ENCODE measurements at places on chromosomes 4 and X. TPM values are rescaled to one million over a fixed set of nuclear protein-coding genes. Genes with fewer than 3 reads are reported as not detected.

DNA sequence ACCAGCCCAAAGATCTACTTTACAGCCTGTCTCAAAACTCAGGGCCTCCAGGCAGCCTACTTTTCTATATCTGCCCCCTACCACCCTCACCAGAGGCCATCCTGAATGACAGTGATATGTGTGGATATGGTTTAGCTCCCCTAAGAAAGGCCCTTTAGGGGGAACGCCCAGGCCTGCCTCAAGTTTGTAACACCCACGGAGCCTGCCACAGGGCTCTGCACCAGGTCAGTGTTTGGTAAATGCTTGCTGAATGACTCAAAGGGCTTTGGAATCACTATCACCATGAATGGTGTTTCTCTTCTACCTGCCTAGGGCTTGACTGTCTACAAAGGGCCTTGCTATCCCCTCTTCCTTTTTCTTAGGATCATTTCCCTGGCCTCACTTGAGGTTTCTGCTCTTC is 11.3 kb upstream of the LONRF3 start:
- H3K36me3 ChIP-seq = no peaks in the 10 kb centered on the region
- H3K27ac ChIP-seq = no peak overlapping the region
- no peak for DNase-seq
- peaks cover 4% of the 10 kb centered on the region for H3K27me3 ChIP-seq
- no peak overlapping the region for H3K4me3 ChIP-seq
- no peaks in the 10 kb centered on the region for H3K4me1 ChIP-seq

The CPZ gene
- total RNA-seq = 1.1 TPM

- H3K36me3 ChIP-seq = no peaks in the 10 kb centered on the region
- DNase-seq = no peak
- no peak overlapping the region for H3K27ac ChIP-seq
- H3K27me3 ChIP-seq = peaks cover 14% of the 10 kb centered on the region
- H3K4me3 ChIP-seq = no peak overlapping the region
Measured at GRCh38 chrX:18076434-18076833, 144.3 kb downstream of the BEND2 start.

- DNase-seq = no peak
- no peaks in the 10 kb centered on the region for H3K36me3 ChIP-seq
- H3K4me3 ChIP-seq = no peak overlapping the region
- peaks cover 33% of the 10 kb centered on the region for H3K27me3 ChIP-seq
Measured at GRCh38 chrX:15563056-15563455, 37.7 kb downstream of the ACE2 start.

The STATH gene
- not detected for total RNA-seq

DNA sequence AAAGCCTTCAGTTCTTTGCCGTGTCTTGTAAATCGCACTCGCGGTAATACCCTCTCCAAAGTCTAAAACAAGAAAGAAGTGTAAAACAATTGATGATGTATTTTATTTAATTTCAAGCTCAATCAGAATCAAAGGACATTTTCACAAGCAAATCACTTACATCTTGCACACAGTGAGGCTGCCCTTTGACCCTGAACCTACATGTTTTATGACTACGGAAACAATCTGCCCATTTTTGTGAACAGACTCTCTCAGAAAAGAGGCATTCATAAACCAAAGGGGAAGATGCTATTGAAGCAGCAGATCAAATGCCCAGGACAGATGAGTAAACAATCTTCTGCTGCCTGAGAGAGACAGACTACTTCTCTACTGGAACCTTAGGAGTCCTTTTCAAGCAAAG is 76.0 kb upstream of the DDX60 start:
- H3K27me3 ChIP-seq = no peaks in the 10 kb centered on the region
- H3K4me3 ChIP-seq = no peak overlapping the region
- no peaks in the 10 kb centered on the region for H3K4me1 ChIP-seq
- no peaks in the 10 kb centered on the region for H3K36me3 ChIP-seq
- DNase-seq = no peak

GRCh38 chr4:174394915-174395314 is 111.2 kb downstream of the CEP44 start:
- H3K36me3 ChIP-seq = no peaks in the 10 kb centered on the region
- no peak overlapping the region for H3K27ac ChIP-seq
- DNase-seq = no peak
- no peak overlapping the region for H3K4me3 ChIP-seq
- H3K4me1 ChIP-seq = no peaks in the 10 kb centered on the region

- H3K27ac ChIP-seq = no peak overlapping the region
- no peaks in the 10 kb centered on the region for H3K36me3 ChIP-seq
- no peak overlapping the region for H3K4me3 ChIP-seq
- DNase-seq = no peak
Measured at GRCh38 chr4:144353292-144353691, 212.8 kb upstream of the GYPA start.
